ENCODE measurements at places on chromosomes 5 and 9.

DNA sequence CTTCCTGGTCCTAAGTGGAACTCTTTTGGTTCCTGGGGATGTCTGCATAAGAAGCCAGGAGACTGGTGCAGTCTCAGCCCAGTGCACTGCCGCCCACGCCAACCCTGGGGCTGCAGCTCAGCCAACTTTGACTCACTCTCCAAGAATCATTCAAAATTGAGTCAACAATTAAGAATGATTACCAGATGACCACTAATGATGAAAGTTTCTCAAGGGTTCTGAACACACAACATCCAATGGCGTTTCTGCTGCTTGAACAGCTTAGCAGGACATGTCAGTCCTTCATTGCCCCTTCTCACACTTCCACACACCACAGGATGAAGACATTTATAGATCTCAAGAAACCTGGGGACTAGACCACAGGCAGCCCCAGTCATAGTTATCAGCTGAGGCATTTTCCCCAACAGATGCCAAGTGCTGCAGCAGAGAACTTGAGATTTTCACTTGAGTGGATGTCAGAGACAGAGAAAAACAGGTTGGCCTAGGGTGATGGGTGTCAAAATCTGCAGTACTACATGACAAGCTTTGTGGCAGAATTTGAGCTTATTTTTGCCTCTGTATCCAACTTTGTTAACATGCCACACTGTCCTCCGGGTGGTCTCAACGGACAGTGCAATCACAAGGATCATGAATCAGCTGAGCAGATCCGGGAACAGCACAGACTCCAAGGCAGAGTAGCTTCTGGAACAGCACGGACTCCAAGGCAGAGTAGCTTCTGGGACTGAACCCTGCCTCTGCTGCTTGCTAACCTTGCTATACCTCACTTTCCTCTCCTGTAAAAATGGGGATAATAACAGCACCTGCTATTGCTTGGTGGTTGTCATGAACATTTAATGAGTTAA is 356.1 kb downstream of the SPOCK1 start:
- DNase-seq: no peak

DNA sequence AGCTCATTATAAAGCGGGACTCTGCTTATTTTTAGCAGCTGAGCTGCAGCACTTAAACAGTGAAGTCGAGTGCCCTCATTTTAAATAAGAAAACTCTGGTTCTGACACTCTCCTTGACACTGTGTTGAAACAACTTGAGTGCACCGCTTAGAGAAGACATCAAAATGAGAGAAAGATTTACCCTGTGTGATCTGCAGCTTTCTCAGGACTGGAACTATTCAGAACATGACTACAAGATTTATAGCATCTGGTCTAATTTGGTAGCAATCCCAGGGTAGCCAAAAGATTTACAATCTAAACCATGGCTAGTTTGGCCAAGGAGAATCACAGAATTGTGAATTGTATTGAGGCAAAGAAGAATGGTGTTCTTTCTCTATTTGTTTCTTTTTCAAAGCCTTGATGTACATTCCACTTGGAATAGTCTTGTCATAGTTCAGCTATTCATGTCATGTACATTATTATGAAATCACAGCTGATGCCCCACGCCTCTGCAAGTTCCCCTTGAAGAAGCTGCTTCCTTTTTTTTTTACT is 38.7 kb downstream of the PLEKHG4B start:
- no peak for DNase-seq

- no peak for DNase-seq
Measured at GRCh38 chr9:106487266-106487665, 375.7 kb upstream of the ZNF462 start.

- DNase-seq: no peak
Measured at GRCh38 chr5:141476132-141476911, 556 bp downstream of the PCDHGC3 start.

Measured in stimulated activated CD8-positive, alpha-beta memory T cell treated with anti-CD3 and anti-CD28 coated beads, Interleukin-7, amount 100 ng/mL, for 24 hours (primary cell).